ENCODE measurements at places on chromosomes 7 and 10. TPM values are rescaled to one million over a fixed set of nuclear protein-coding genes. Genes with fewer than 3 reads are reported as not detected.

DNA sequence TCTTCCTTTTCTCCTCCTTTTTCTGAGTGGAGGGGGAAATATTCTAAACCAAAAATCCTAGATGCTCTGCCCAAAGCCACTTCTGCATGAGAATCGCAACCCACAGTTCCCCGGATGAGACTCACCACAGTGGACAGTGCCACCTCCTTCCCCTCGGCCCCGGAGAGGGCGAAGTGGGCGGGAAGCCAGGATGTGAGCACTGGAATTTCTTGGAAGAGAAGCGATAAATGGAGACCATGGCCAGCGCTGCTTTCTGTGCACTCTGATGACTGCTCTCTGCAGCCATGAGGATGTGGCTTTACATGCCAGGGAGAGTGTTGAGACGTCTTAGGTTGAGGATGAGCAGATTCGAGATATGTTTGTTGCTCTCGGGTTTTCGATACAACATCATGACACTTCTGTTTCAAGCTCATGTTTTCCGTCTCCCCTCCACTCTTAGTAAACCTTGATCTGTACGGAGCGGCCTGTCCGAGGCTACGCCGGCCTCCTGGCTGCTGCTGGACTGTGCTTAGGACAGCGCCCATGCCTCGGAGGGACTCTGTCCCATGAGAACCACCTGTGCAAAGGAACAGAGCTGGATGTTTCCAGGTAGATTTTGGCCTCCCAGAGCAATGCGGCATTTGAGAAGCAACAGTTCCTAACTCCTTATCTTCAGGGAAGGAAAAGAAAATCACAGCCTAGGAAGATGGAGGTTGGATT is 414.6 kb upstream of the FOXK1 start:
- no peak for ATAC-seq

GRCh38 chr7:134362587-134363483 is 46.1 kb upstream of the SLC35B4 start:
- no peak for ATAC-seq

- peak; percentile 31 for ATAC-seq
Observed at GRCh38 chr7:30533886-30534285, 29.3 kb upstream of the GGCT start.

GRCh38 chr10:103759100-103759781 is 96.1 kb downstream of the SH3PXD2A start:
- peak; percentile 75 for ATAC-seq

GRCh38 chr7:121204537-121204936 is 124.3 kb upstream of the WNT16 start:
- ATAC-seq = no peak

DNA sequence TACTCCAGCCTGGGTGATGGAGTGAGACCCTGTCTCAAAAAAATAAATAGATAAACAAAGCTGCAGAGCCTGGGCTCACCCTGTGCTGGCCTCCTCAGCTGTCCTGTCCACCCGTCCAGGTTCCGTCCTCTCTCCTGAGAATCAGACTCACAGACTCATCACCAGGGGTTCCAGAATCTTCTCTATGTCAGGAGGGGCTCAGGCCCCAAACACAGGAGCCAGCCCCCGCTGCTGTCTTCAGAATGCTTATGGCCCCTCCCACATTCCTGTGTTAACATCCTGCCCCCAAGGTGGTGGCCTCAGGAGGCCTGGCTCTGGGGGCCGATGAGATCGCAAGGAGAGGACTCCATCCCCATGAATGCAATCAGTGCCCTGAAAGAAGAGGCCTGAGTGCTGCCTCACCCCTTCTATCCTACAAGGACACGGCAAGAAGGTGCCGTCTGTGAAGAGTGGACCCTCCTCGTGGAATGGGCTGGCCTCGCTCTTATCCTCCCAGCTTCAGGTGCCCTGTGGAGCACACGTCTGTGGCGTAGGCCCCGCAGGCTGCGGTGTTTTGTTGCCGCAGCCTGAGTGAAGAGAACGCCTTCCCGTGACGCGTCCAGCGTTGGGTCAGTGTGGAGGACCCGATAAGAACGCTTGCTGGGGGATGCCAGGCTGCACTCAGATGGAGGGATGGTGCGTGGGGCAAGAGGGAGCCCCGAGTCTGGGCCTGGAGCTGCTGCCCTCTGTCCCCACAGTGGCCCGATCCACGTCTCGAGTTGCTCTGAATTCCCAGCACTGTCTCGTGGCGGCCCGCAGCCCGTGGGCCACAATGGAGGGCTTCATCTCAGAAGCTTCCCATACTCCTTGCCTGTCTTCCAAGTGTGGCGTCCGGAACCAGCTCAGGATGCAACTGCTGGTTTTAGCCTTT is 77.1 kb downstream of the INPP5A start:
- no peak for ATAC-seq

CHN2 gene
- total RNA-seq = 15.3 TPM

SERPINE1 gene
- 28.2 TPM for total RNA-seq

HPSE2 gene
- total RNA-seq = 74.5 TPM

OPN1SW gene
- not detected for total RNA-seq

FOXL3 gene
- total RNA-seq = not detected
